Eye (tissue), 1 donor: ENCODE measurements at places on chromosomes 2 and 18.

DNA sequence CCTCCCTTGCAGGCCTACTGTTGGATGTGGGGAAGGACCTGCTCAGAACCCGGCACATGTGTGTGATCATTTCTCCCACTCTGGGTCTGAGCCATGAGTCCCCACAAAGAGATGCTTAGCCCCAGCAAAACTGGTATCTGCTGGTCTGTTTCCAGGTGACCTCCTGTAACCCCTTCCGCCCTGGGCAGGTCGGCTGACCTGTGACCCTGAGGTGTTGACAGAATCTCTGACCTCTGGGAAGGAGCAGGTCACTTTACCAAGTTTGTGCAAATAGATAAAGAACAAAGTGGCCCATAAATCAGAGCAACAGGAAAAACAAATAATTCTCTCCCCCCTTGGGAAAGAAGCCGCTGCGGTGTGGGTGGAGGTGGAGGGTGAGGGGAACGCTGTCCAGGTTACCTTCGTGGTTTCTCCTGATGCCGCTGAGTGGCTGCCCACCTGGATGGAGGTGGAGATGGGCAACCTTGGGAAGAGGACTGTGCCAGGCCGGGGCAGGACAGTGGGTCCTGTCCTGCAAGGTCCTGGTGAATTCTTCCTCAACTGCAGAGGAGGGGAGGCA is 174.0 kb upstream of the MYCN start:
- no peak for DNase-seq

GRCh38 chr18:2146092-2146491 is 425.2 kb downstream of the METTL4 start:
- no peak for DNase-seq

- no peak for DNase-seq
Measured at GRCh38 chr2:575030-575726, 102.0 kb downstream of the TMEM18 start.

- DNase-seq = no peak
Measured at GRCh38 chr2:221276033-221276432, 296.1 kb downstream of the EPHA4 start.

- no peak for DNase-seq
Measured at GRCh38 chr18:9421901-9422327, 53.4 kb upstream of the RALBP1 start.

DNA sequence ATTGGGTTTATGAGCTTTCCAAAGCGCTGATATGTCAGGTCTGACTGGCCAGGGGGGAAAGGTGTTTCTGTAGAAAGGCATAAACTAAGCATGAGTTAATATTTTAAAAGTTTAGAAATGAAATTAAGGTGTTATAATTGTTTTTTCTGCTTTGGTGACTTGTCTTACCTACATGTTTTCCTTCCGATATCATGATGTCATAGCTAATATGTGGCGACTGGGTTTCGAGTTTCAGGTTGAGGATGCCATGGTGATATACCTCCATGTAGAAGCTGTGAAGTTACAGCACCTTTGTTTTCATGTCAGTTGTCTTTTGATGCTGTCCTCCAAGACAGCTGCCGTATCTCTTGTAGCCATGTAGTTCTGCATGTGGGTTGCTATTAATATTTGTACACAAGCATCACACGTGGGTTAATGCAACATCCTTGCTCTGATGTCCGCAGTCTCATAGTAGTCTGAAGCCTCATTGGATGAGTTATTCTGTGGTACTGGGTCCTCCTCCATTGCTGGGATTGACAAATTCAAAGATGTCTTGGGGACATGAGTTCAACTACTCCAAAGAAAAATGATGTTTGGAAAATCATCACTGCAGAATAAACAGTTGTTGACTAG is 230.6 kb downstream of the PRKCE start:
- DNase-seq = no peak

DNA sequence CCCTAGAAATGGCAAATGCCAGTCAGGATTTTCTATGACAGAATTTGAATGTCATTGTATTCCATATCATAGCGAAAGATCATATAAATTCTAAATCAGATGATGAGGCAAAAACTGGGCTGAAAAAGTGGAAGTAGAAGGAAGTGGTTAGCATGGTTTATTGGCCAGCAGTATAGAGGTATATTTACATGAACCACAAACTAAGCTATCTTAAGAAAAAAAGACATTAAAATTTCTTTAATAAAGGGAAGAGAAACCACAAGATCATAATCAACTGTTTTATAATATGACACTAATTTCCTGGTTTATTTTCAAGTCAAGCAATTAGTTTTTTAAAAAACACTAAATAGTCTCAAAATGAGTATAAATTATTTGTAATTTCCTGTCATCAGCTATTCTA is 123.2 kb upstream of the LRP1B start:
- DNase-seq = no peak

DNA sequence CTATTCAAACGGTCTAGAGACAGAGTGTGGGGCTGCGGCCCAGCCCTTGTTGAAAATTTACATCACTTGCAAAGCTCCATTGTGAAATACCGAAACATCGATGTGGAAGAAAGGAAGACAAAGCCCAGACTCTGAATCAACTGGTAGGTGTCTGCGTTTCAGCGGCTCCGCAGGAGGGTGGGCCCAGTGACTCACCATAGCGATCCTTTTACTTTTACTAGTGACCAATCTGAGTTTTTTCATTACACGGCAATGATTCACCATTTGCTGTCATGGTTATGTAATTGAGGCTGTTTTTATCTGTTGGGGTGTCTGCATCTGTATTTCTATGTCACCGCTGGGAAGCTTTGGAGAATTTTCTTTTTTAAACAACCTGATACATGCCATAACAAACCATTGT is 66.6 kb upstream of the ODC1 start:
- no peak for DNase-seq

DNA sequence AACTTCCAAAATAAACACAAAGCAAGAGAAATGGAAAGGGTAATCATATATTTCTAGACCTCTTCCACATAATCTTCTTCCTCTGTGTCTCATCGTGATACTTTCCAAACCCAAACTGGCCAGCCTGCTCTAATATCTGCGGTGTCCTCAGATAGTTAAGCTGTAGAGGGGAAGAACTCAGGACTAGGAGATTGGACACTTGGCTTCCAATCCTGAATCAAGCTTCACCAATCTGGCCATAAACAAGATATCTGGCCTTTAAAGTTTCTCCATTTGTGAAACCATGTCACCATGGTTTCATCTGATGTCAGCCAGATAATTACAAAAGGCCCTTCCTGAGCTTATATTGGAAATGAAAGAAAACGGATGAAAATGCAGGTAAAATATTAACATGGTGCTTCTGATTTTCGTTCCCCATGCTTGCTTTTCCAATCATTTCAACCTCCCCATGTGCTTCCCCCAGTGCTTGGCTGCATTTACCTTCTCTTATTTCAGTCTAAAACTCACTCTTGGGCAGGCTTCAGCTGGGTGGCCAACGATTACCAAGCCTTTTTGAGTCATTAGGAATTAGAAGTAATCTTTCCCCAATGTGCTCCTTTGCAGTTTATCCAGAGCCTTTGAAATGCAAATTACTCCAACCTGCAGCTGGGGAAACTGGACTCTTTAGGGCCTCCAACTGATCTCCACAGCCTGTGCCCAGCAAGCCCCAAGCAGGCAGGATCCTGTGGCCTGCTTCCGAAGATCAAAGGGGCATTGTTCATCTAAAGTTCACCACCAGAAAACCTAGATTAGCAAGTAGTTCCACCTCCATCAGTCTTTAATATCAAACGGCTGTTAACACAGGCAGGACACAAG is 44.5 kb upstream of the MYCN start:
- DNase-seq = no peak
